Pancreas (tissue), 10 donors: ENCODE measurements at places on chromosomes 16 and 17. TPM values are rescaled to one million over a fixed set of nuclear protein-coding genes. Genes with fewer than 3 reads are reported as not detected.

DNA sequence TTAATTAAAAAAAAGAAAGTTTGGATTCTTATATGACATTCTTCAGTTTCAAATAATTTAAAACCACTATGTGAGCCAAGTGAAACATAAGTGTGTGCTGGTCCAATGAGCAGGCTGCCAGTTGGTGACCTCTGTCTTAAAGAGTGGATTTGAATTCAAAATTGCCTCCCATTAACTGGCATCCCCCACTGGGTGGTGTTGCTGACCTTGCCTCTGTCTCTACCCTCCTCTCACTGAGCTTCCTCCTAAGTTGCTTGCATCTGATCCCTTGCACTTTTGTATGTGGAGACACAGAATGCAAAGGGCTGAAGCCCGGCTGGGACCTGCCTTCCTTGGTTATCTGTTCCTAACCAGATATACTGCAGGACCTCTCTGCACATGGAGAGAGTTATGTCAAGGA lies 160.6 kb downstream of the CYLD start:
- no peak for DNase-seq

- no peak for DNase-seq
Measured at GRCh38 chr17:39365242-39365641, 36.2 kb downstream of the FBXL20 start.

CCDC92B gene
- total RNA-seq = 0.76 TPM

- no peak for DNase-seq
Measured at GRCh38 chr16:46768809-46769208, 20.7 kb upstream of the MYLK3 start.

ITGAL gene
- total RNA-seq = 1.3 TPM

- no peak for DNase-seq
Measured at GRCh38 chr16:4859900-4860255, 12.6 kb downstream of the UBN1 start.

KIF18B gene
- not detected for total RNA-seq

GRCh38 chr17:66963909-66964771 lies at the start of gene CACNG4:
Gene CACNG4, plus strand, starts transcription at chr17:66964707. Its CDS starts 205 bp downstream, at chr17:66964912.
- no peak for DNase-seq

TMEM235 gene
- total RNA-seq = not detected

PRR11 gene
- total RNA-seq = 0.35 TPM

DNA sequence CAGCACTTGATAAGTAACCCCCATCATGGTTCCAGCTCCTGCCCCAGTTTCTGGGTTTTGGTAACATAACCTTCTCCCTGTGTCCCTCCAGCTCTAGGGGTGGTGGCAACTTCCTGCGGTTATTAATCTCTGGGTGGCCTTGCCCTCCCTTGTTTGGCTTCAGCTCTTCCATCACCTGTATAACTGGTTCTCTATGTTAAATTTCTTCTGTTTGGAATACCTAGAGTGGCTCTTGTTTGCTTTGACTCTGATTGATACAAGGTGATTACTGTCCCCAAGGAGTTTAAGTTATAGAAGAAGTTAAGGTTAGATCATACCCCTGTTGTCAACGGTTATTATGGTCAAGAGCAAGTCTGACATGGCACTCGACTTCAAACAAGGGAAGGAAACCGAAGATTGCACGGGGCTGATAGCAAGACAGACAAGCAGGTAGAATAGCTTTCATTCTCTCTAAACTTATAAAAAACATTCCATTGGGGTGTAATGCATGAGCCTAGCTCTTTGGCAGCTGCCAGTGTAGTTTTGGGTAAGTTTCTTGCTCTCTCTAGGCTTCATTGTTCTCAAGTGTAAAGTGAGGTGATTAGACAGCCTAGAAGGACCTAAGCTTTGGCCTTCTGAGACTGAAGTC lies 11.0 kb upstream of the CCR7 start:
- DNase-seq = no peak

WFIKKN2 gene
- total RNA-seq = 0.16 TPM

TLE7 gene
- total RNA-seq = not detected

GRCh38 chr17:51491416-51491815 lies 231.1 kb downstream of the UTP18 start:
- DNase-seq = no peak

GEMIN4 gene
- total RNA-seq = 7.2 TPM
